Stimulated activated CD4-positive, alpha-beta T cell treated with anti-CD3 and anti-CD28 coated beads, Interleukin-12 subunit alpha, Interleukin-12 subunit beta, amount 100 ng/mL, for 24 hours (primary cell): ENCODE measurements at places on chromosomes 1 and 21.

DNA sequence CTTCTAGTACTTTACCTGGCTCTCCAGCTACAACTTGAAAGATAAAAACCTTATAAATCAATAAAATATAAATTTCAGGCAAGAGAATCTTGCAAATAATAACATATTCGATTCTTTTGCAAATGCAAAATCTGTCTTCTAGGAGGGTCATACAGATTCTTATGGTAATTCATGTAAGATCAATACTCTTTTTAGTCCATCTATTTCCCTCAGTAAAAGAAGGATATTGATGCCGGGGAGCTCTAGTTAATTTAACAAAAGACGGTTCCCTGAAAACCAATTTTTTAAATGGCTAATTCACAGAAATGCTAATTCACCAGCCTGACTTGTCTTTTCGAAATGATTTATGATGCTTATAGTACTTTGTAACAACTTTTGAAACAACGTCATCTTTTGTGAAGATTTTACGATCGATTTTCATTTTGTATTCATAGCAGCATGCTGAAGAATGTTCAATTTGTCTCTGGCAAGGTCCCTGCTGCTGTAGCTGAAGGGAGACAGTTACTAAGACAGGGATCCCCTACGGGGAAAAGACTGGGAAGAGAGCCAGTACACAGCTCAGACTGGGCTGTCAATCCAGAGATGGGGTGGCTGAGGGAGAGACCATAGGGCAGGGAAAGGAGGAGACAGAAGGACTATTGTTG lies 90.6 kb upstream of the SPAG17 start:
- no peak for DNase-seq

DNA sequence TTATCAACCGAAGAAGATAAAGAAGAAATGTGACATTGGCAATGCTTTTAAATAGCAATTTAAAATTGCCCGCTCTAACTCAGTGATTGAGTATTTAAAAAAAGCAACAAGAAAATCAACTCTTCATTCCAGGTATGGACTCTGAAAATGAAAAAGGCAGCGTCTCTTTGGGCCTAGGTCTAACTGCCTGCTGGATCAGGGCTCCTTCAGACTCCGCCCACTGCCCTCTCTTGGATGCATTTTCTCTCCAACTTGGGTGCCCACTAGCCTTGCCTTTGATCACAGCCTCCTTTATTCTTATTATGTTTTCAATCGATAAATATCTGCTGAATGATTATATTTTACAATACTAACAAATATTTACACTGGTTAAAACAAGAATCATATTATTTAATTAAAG lies 268.9 kb downstream of the MRPL39 start:
- no peak for DNase-seq

DNA sequence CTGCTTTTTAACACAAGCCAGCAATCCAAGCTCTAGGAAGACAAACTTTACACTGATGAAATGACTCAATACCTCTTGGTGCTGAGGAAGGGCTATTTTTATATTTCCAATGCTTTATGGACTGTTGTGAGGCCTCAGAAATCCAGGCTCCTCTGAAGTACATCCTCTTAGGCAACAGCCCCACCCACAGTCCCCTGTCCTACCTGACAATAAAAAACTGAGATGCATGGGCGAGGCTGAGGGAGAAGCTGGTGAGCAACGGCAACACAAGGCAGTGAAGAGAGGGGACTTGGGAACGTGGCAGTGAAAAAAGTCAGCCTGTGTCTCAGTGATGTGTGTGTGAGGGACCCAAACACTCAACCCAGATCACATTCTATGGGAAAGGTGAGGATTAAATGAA lies 10.1 kb upstream of the CPT2 start:
- no peak for DNase-seq

DNA sequence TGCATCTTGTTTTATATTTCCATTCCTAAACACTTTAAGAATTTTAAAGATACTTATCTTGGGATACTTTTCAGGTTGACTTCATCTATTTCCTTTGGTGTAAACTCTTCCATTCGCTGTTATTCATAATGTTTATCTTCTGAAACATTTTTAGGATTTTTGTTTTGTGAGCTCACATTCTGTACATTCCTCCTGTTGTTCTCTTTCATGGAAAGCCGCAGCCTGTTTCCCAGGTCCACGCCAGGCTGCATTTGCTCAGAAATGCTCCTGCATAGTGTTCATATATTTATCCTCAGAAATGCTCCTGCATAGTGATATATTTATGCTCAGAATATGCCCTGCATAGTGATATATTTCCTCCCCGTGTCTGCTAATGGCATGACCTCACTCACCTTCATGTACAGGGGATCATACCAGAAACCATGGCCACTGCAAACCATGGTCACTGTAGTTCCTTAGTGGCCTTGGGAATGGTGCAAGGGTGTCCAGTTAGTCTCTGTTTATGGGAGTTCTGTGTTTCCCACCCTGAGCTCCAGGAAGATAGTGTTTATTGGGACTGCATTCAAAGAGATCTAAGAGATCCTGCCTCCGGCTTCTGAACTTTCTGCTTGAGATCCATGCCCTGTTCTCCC lies 153.9 kb upstream of the GREM2 start:
- DNase-seq, result no peak

GRCh38 chr1:211482306-211482705 lies 9.7 kb downstream of the RD3 start:
- DNase-seq, result no peak

DNA sequence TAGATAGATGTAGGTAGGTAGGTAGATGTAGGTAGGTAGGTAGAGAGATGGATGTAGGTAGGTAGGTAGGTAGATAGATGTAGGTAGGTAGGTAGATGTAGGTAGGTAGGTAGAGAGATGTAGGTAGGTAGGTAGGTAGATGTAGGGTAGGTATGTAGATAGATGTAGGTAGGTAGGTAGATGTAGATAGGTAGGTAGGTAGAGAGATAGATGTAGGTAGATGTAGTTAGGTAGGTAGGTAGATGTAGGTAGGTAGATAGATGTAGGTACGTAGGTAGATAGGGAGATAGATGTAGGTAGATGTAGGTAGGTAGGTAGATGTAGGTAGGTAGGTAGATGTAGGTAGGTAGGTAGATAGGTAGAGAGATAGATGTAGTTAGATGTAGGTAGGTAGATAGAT lies 62.3 kb upstream of the MORC3 start:
- no peak for DNase-seq

DNA sequence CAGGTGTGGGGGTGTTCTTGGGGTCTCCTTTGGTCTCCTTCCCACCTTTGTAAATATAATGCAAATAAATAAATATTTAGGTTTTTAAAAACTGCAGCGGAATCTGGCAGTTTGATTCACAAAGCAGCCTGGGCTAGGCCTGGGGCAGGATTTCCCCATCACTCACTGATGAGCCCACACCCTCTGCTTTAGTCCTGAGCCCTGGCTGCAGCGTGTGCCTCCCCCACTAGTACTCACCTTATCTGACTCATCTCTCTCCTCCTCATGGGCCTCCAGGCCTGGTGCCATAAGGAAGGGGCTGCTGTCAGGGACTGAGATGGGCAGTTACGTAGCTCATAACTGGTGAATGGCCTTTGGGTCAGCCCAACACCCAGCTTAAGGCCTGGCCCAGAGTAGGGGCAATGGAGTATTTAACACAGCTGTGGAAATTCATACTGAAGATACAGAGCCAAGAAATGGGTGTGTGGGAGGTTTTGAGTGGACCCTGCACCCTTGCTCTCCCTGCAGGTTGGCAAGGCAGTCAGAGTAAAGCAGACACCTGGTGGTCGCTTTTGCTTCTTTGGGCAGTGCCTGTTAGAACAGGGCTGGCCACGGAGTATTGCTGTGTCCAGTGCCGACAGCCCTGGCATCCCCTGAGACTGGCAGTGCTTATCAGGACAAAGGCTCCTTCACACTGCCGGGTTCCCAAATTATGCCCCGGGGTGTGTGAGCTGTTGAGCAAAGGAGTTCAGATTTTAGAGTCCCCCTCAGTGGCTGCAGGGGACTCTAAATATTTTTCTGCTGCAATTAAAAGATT lies 39.7 kb downstream of the AZIN2 start:
- no peak for DNase-seq

GRCh38 chr1:214438530-214438929 lies 112.9 kb downstream of the PTPN14 start:
- no peak for DNase-seq

DNA sequence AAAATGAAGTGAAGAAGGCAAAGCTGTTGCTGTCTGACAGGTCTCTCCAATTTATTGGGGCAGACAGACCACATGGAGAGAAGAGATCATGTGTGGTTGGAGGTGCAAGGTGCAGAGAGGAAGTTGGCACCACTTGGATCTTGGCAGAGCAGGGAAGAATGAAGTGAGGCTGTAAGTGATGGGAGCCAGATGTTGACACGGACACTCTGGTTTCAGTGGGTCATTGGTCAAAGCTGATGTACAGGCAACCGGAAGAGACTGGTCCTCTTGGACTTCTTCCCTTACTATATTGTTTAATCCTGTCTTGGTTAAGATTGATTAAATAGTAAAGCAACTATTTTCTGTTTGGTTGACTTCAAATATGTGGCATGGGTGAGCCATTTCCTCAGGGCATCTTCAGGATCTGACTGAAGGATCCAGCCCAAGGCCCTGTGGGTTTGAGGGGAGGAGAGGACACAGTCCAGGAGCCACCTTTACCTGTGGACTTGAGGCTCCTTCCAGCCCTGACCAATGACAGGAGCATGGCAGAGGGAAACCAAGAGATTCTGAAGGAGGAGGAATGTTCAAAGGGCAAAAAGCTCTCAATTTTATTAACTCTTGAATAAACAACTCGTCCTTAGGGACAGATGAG lies 49.4 kb downstream of the NENF start:
- no peak for DNase-seq

DNA sequence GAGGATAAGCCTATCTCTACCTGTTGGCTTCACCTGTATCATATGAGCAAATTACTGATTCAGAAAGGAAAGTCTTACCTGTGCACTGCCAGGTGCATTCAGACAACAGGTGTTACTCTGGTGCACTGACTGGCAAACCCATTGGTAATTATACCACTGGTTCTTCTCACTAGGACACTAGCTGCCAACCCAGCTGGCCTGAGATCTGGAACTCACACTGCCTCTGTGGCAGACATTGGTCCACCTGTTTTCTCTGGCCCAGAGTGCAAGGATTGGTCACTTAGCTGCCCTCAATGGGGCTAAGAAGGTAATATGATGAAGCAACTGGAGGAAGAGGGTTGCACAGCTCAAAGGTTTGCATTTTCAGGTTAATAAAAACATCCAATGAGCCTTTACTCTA lies 140.2 kb upstream of the DNAH14 start:
- no peak for DNase-seq

- no peak for DNase-seq
Observed at GRCh38 chr1:44228218-44228617, 14.9 kb downstream of the DMAP1 start.

DNA sequence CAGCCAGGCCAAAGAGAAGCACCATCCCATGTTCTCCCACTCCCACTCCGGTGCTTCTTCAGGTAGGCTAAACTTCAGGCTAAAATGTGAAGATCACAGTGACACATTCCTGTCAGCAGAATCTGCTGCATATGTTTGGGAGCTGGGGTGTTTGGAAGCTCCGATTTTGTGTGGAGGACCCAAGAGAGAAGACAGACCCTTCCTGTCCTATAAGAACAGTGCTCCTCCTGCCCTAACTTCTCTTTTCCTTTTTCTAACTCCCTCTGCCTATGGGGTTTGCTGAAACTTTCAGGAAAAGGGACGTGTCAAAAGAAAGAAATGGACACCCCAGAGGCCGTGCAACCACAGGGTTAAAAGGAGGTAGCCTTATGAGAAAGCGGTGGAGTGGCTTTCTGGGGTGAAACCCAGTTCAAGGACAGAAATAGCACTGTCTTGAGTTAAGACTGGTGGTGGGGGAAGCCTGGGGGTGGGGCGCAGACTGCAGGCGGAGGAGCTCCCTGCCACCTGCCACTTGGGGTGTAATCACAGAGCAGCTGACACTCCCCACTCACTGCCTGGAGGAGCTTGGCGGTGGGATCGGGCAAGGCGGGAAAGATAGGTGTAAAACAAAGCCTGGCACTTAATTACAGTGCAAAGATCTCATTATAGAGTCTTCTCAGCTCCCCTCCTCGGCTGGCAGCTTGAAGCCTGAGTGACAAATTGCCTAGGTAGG lies 645 bp upstream of the TLR5 start:
- DNase-seq, result no peak

DNA sequence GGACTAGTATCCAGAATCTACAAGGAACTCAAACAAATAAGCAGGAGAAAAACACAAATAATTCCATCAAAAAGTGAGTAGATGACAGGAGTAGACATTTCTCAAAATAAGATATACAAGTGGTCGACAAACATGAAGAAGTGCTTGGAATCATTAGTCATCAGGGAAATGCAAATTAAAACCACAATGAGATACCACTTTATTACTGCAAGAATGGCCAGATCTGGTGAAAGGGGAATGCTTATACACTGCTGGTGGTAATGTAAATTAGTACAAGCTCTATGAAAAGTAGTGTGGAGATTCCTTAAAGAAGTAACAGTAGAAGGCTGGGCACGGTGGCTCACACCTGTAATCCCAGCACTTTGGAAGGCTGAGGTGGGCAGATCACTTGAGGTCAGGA lies 73.8 kb downstream of the POU2F1 start:
- no peak for DNase-seq

- DNase-seq, result no peak
Observed at GRCh38 chr21:31340514-31340913, 3.5 kb downstream of the TIAM1 start.

DNA sequence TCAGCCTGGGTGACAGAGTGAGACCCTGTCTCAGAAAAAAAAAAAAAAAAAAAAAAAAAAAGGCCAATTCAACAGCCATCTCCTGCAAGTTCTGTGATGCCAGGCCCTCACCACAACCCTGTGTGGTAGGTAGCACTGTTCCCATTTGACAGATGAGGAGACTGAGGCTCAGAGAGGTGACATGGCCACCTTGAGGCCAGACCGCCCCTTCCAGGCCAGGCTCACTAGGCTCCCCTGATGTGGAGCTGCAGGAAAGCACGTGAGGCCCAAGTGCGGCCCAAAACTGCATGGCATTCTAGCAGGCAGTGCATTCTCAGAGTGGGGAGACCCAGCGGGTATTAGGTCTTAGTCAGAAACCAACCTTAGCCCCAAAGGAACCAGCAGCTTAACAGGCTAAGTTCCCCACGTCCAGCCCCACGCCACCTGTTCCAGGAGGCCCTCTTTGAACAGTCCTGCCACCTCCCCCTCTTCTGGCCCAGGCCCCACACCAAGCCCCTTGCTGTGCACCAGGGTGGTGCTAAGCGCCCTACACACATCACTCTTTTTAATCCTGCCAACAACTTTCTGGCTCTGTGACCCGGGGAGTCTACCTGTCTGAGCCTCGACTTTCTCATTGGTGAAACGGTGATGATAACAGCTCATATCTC lies 11.7 kb upstream of the ECE1 start:
- DNase-seq, result no peak

GRCh38 chr1:208137193-208137592 lies 107.0 kb downstream of the PLXNA2 start:
- no peak for DNase-seq
